Ovary (tissue), 10 donors: ENCODE measurements at places on chromosomes 3 and 15. TPM values are rescaled to one million over a fixed set of nuclear protein-coding genes. Genes with fewer than 3 reads are reported as not detected.

Gene MLF1
- total RNA-seq, result 16.2 TPM

GRCh38 chr3:108125153-108125543 is 34.3 kb upstream of the CD47 start:
- no peak for DNase-seq
- H3K27ac ChIP-seq, result no peak overlapping the region
- H3K27me3 ChIP-seq, result no peaks in the 10 kb centered on the region

- no peaks in the 10 kb centered on the region for H3K27me3 ChIP-seq
- H3K4me3 ChIP-seq, result no peak overlapping the region
- no peaks in the 10 kb centered on the region for H3K4me1 ChIP-seq
- H3K27ac ChIP-seq, result no peak overlapping the region
- DNase-seq, result no peak
- H3K36me3 ChIP-seq, result no peaks in the 10 kb centered on the region
Observed at GRCh38 chr3:130963878-130964277, 62.7 kb downstream of the ASTE1 start.

- H3K27me3 ChIP-seq, result no peaks in the 10 kb centered on the region
- H3K36me3 ChIP-seq, result no peaks in the 10 kb centered on the region
- peaks cover 2% of the 10 kb centered on the region for H3K4me1 ChIP-seq
Observed at GRCh38 chr3:77889616-77890015, 849.7 kb downstream of the ROBO2 start.

DNA sequence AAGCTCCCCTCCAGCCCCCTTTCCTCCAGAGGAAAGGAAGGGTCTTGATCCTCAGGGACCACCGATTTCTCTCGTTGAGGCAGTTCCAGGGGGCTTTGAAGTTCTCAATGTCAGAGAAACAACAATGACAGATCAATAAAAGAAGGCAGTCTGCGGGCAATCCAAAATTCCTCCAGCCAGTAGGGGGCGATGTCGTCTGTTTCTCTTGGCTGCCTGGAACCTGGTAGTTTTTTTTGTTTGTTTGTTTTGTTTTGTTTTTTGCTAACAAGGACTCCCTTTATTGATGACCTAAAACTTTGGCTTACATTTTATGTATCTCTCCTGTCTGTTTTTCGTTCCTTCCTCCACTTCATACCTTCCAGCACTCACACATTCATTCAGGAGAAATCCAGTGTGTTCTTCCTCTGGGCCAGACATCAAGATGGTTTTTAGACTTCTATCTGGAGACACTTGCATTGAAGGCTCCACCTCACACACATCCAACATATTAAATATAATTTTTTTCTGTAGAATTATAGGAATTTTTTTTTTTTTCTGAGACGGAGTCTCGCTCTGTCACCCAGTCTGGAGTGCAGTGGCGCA is 276.6 kb downstream of the RPLP1 start:
- H3K27ac ChIP-seq, result no peak overlapping the region
- H3K36me3 ChIP-seq, result no peaks in the 10 kb centered on the region
- peak; percentile 24 for DNase-seq
- H3K27me3 ChIP-seq, result no peaks in the 10 kb centered on the region
- H3K4me1 ChIP-seq, result no peaks in the 10 kb centered on the region
